ENCODE measurements at places on chromosomes 2 and 18.

DNA sequence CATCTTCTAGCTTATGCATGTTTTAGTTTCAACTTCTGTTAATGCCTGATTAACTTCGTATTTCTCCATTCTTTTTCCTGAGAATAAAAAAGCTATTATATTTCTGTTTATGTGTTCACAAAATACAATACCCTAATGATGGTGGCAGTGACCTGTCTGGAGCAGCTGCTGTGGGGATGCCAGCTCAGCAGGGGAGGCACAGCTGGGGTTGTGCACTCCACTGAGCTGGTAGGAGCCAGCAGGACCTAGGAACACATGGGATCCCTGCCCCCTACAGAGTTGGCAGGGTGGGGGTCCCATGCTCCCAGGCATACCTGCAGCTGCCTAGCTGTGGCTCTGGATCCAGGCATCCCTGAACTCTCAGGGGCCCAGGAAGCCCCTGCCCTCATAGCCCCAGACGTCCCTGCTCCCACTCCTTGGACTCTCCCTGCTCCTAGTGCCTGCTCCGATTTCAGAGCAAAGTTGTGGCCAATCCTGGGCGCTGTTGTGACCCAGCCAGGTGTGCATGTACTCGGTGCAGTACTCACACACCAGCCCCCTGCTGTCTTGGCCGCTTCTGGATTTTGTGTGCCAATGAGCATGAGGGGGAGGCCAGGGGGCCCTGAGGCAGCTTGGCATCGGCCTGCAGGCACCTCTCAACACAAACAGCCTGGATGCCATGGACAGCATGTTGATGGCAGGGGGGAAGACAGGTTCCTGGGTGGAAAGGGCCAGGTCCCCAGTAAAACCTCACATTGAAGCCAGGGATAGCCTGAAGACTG is 546.0 kb downstream of the ZNF804A start:
- no peak for DNase-seq

DNA sequence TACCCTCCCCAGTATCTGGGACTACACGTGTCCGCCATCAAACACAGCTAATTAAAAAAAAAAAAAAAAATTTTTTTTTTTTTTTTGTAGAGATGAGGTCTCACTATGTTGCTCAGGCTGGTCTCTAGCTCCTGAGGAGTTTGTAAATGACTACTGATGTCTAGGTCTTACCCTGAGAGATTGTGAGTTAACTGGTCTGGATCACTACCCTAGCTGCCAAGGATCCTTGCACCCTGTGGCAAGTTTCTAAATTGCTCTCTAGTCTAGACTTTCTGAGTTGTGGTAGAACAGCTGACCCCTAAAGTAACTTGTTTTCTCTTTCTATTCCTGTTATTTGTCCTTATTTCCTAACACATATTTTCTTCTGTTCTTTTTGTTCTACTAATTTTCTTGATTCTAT is 44.5 kb downstream of the ABHD3 start:
- DNase-seq, result no peak

DNA sequence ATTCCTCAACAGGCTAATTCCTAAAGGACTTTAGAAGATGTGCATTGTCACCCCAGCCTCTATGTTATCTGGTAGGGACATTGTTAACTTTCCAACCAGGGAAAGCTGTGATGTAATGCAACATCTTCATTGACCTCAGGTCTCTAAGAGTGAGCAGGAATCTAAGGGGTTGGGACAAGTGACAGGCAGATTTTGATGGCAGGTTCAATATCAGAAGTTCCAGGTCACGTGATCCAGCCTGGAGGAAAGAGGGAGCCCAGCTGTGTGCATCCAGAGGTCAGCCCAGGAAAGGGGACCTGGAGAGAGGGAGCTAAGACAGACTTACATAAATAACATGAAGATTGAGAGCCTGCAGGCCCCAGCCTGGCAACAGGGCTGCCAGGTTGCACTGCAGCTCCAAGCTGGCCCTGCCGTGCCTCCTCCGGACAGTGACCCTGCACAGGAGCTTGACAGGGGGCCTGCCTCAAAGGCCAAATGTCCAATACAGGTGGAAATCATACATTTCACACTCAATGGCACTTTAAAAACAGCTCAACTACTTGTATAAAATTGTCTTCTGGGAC is 262.2 kb upstream of the MGAT5 start:
- no peak for DNase-seq

GRCh38 chr2:47897883-47898731 is 8.2 kb downstream of the FBXO11 start:
- no peak for DNase-seq

- no peak for DNase-seq
These were observed 12.3 kb upstream of the CNGA3 start for GRCh38 chr2:98333922-98334321.

DNA sequence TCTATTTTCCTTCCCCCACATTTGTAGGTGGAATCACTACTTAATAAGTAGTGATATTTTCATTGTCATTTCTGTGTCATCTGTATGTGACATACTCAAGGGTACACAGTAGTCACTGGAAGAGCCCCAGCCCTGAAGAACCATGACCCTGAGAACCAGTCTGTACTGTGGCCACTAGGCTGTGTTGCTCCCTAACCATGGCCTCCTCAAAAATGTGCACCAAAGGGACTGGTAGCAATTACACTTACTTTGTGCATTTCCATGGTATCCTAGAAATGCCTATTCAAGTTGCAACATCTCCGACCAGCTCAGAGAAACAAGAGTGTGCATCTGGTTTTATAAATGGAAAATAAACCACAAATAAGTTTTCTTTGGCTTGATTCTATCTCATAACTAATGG is 155.1 kb downstream of the DOCK10 start:
- no peak for DNase-seq

GRCh38 chr2:143252138-143252907 is 123.1 kb downstream of the ARHGAP15 start:
- no peak for DNase-seq

DNA sequence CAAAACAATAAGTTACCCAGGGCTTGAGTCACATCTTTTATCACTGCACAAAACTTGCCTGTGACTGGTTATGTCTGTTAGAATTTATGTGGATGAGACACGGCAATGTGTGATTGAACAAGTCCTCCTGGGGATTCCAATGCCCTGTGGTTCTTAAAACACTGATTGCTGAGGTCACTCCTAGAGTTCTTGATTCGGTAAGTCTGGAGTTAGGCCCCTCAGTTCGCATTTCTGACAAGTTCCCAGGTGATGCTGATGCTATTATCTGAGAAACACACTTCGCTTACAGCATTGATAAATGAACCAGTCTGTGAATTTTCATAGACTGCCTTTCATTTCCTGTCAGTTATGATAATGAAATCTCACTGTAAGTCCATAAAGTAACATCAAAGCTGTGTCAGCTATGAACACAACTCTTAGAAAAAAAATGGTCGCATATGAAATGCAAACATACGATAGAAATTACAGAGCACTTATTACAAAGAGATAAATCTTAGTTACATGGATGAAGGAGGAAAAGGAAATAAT is 214.0 kb downstream of the DLGAP1 start:
- DNase-seq, result no peak

- DNase-seq, result no peak
These were observed 12.2 kb downstream of the CAPG start for GRCh38 chr2:85397925-85398331.

DNA sequence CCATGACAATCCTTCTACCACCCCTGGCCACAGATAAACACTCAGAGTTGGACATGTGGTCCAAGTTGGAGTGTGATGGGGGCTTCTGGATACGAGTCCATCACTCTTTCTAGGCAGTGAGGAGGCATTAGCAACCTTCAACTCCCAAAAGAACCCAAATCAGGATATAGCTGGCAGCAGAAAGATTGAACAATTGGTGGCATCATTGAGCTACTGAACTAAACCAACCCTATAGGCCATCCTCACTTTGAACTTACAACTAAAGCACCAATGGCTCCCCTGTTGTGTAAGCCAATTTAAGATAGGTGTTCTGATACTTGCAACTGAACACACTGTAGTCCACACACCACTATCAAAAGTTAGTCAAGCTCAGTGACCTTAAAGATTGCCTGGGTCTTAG is 24.0 kb upstream of the MARCO start:
- DNase-seq, result no peak

DNA sequence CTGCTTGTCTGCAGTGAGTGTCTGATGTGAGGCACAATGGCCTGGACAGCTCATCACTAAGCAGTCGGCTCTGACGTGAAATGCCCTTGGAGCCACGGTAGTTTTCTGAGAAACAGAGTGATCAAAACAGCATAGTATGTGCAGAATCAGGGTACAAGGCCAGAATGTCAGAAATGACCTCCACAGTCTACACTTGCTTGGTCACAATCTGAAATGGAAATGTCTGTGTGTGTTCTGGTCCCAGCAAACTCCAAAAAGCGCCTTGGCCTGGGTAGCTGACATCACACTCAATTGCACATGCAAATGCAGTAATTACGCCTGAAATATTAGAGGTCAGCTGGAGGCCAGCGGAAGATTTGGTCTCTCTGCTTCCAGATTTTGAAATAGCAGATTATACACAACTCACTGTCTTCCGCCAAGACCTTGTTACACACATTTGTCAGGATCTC is 95.4 kb downstream of the CTAGE1 start:
- DNase-seq, result no peak

DNA sequence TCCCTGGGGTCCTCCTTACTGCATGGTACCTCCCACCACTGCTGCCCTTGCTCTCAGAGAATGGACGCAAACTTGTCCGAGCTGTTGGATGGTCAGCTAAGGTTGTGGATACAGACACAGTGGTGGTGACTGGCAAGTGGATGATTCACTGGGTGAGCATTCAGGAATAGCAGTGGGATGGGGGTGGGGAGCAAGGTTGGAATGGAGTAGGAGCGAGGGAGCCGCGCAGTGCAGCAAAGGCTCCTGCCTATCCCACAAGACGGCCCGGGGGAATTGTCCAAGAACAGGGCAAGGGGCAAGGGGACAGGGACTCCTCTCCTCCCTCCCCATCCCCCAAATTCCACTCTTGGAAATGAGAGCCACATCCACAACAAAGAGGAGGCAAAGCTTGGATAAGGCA is 102.2 kb downstream of the PIEZO2 start:
- no peak for DNase-seq

GRCh38 chr2:209381091-209381490 is 42.8 kb upstream of the MAP2 start:
- DNase-seq, result no peak

DNA sequence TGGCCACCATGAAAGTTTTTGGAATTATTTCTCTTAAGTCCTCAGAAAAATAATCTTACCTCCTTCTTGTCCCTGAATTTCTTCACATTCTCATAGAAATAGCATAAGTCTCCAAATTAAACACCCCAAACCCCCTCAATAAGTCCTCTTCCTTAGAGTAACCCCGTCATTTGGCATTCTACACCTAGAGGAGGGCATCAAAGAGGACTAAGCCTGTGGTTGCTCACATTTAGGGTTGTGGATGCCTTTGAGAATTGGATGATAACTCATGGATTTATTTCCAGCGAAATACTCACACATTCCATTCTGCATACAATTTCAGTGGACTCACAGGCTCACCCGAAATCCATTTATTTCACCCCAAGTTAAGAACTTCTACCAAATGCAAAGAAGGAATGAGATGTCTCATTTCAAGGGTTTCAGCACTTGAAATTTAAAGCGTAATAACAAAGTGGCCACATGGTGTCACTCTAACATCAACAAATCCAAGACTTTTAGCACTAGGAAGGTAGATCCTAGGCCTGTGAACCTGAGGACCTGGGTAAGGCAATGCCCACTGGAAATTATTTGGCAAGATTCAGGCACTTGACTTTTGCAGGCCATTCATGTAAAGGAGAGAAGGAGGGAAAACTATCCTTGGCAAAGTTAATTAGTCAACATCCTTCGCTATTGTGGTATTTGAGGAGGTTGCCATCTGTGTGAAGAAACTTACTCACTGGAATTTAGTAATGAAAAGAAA is 24.6 kb downstream of the DYTN start:
- DNase-seq, result peak; percentile 43
